ENCODE measurements at places on chromosomes 5 and 9.

GRCh38 chr9:29282121-29282520 lies 1708.8 kb upstream of the C9orf72 start:
- DNase-seq: no peak

DNA sequence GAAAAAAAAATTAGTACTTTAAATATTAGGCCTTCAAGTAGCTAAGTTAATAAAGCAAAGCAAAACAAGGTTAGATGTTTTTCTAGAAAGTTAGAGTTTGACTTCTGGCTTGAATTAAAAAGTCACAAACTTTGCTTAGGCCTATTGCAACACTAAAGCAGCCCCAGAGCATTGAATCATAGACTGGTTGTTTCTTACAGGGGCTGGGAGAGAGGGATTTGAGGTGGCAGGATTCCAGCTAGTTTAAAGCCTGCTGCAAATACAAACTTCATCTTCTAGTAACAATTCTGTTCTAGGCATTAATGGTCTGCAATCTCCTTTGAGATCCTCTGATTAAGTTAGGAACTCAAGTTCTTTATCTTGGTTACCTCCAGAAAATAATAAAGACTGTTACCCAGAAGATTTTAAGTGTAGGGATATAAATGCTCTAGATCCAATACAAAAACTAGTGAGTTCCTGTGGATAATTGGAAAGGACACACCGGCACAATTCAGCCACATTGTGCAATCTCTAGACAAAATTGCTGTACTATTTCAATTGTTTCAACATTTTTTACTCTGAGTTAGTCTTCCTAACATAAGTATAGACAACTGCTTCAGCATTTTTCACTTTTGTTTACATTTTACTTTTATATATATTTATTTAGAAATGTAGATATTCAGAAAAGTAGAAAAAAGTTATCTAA lies 12.6 kb downstream of the OR13C5 start:
- DNase-seq: no peak

DNA sequence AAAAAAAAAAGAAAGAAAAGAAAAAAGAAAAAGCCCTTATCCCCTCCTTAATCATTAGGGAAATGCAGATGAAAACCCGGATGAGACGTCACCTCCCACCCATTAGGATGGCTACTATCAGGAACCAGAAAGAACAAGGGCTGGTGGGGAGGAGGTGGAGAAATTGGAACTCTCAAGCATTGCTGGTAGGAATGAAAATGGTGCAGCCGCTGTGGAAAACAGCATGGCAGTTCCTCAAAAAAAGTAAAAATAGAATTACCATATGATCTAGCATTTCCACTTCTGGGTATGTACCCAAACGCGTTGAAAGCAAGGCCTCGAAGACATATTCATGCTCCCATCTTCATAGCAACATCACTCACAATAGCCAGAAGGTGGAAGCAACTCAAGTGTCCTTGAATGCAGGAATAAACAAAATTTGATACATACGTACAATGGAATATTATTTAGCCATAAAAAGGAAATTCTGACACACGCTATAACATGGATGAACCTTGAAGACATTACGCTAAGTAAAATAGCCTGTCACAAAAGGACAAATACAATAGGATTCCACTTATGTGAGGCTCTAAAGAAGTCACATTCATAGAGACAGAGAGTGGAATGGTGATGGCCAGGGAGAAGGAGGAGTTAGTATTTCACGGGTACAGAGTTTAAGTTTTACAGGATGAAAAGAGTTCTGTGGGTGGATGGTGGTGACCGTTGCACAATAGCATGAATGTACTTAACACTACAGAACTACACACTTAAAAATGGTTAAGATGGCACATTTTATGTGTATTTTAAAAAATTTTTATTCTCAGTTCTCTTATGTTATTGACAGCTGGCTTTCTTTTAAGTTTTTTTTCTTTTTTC lies 166.8 kb upstream of the IER5L start:
- DNase-seq: no peak

DNA sequence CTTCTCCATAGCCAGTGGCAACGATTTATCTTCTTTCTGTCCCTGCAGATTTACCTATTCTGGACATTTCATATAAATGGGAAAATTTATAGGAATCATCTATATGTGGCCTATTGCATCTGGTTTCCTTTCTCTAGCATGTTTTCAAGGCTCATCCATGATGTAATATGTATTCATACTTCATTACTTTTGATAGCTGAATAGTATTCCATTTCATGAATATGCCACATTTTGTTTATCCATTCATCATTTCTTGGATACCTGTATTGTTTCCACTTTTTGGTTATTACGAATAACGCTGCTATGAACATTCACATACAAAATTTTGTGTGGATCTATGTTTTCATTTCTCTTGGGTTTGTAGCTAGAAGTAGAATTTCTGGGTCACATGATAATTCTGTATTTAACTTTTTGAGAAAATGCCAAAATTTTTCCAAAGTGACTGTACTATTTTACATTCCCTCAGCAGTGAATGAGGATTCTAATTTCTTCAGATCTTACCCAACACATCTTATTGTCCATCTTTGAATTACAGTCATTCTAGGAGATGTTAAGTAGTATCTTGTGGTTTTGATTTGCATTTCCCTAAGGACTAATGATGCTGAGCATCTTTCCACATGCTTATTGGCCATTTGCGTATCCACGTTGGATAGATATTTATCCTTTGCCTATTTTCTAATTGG lies 3.6 kb downstream of the IARS1 start:
- DNase-seq: no peak

DNA sequence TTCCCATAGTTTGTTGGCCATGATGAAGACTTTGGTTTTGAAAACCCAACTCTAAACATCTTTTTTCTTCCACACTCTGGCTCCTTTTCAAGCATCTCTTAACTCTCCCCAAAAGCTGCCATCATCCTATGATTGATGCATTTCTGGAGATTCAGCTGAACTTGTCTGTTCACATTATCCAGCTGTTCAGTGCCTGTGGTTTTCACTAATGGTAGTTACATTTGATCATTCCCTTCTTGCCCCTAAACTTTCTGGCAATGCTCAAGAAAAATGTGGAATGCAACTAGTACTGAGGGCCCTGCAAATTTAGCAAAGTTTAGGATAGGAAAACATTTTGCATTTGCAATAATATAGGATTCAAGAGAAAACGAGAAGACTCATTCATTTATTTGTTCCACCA lies 267.5 kb downstream of the ENC1 start:
- DNase-seq: no peak

DNA sequence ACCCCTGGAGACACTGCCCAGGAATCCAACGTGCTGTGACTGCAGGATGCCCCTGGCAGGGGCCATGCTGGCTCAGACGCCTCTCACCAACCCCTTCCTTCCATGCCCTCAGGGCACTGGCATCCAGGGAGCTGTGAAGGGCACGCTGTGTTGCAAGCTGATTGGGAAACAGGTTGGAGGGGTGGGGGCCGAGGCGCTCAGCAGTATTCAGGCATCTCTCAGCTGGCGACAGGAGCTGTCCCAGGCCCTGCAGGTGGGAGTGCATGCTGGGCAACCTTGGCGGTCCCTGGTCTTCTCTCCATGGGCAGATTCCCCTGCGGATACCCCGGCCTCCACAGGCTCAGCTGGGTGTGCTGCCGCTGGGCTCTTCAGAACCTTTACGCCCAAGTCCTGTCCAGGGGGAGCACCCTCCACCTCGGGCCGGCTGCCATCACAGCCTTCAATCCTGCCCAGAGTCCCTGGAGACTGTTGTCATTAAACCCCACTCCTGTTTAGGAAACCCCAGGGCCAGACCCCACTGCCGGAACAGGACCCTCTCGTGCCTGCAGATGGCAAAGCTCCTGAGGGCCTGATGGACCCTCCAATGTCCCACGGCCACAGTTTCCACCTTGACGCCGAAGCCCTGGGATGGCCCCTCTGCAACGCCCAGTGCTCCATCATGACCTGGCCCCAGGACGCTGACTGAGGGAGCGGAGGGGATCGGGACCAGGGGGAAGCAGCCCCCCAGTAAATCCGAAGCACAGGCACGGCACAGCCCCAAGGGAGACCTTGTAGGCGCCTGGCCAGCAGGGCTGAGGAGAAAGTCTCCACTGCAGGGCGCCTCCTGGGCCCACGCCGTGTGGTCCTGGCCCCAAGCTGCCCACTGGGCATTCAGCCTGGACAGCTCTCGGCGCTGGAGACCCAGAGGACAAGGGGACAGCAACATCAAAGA lies 9.3 kb downstream of the TPPP start:
- DNase-seq: no peak

GRCh38 chr5:132492386-132493125 lies 2.0 kb upstream of the IRF1 start:
- DNase-seq: no peak

GRCh38 chr5:154753792-154754191 lies 1.4 kb upstream of the LARP1 start:
- DNase-seq: no peak

- DNase-seq: no peak
Observed at GRCh38 chr9:16002816-16003215, 450.0 kb downstream of the CCDC171 start.
